ENCODE measurements at places on chromosomes 12 and 14.

GRCh38 chr14:101825797-101826196 is 64.3 kb downstream of the PPP2R5C start:
- no peak for DNase-seq

- DNase-seq = no peak
Measured at GRCh38 chr14:74049876-74050495, 30.8 kb downstream of the BBOF1 start.

DNA sequence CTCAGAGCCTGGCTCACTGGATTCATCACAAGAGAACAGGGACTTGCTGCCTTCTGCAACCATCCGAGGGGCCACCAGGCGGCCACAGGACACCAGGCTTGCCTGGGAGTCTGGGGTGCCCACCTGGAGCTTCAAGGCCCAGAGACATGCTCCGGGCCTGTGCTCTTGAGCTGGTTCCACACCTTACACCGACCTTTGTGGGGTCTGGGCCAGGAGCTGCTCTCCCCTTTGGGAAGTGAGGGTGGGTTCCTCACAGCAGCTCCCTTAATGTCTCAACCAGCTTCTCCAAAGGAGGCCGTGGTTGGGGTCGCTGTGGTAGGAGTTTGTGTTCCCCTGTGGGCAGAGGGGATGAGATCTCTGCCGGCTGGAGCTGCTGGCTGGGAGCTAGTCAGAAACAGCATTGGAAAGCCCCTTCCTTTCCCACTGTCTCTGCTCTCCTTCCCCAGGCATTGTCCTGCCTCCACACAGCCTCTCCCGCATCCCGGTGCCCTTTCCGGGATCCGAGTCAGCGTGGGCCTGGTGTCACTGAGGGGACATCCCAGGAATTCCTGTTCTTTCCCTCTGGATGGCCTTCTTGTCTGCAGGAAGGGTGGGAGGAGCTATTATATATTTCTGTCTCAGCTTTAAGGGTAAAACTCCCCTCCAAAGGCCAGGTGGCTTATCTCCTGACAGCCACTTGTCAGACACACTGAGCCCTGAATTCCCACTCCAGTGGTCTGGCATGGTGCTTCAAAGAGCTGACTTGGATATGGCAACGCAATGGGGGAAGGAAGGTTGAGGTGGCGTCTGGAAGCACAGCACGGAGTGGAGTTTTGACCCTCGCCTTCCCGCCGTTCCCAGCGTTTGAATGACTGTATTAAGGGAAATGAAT is 5.1 kb upstream of the PAPLN start:
- DNase-seq = no peak

DNA sequence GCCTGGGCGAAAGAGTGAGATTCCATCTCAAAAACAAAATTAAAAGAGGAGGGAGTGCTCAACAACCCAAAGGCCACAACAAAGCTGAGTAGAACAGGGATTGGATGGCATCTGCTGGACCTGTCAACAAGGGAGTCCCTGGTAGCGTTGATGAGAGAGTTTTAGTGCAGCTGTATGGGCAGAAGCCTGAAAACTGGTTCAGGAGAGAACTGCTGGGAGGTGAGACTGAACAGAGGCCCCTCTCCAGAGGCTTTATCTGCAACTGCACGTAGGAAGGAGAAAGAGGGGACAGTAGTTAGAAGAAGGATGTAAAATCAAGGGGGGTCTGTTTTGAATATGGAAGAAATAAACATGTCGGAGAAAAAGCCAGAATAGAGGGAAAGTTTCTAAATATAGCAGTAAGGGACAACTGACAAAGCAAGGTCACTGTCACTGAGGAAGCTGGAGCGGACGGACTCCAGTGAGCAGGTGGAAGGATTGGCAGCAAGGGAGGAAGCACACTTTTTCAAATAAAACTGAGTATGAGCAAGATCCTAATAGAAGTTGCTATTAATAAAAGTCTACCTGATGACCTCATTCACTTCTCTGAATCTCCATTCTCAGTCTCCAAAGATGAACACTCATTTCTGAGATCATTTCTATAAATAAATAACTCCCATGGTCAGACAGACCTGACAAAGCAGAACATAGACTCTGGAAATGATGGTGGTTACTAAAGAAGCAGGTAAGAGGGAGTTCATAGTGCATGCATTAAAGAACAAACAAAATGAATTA is 11.8 kb upstream of the ATF1 start:
- no peak for DNase-seq

GRCh38 chr14:105045710-105046326 is 19.4 kb downstream of the GPR132 start:
- peak; percentile 93 for DNase-seq

All from activated CD4-positive, alpha-beta T cell treated with anti-CD3 and anti-CD28 coated beads, Interleukin-2, Interleukin-4, amounts not matched to agents 100 ng/mL and 50 ng/mL, durations not matched to agents 16 hours and 8 hours (primary cell).